ENCODE measurements at places on chromosomes 16 and 17. TPM values are rescaled to one million over a fixed set of nuclear protein-coding genes. Genes with fewer than 3 reads are reported as not detected.

- no peak for DNase-seq
These were observed 2.0 kb downstream of the SOCS3 start for GRCh38 chr17:78357672-78358537.

- DNase-seq, result no peak
These were observed 45.3 kb upstream of the SEC14L1 start for GRCh38 chr17:77095461-77095860.

DNA sequence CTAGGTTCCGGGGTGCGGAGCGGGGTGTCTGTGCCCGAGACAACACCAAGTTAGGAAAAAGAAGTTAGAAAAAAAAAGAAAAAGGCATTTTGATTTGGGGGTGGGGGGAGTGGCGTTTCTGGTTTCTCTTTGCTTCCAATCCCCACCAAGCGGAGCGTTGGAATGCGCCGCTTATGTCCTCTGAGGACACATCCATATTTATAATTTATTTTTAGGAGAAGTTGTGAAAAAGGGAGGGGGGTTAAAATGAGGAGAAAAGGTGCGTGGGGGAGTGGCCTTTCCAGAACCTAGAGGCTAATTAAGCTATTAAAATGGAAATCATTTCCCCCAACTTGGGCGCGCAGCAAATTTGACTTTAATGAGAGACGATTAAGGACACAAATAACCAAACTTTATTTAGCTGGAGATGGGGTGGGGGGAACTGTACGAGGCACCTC is 232.1 kb downstream of the MRTFB start:
- no peak for DNase-seq

- no peak for DNase-seq
These were observed 146.7 kb downstream of the RAB11FIP4 start for GRCh38 chr17:31538080-31538762.

DNA sequence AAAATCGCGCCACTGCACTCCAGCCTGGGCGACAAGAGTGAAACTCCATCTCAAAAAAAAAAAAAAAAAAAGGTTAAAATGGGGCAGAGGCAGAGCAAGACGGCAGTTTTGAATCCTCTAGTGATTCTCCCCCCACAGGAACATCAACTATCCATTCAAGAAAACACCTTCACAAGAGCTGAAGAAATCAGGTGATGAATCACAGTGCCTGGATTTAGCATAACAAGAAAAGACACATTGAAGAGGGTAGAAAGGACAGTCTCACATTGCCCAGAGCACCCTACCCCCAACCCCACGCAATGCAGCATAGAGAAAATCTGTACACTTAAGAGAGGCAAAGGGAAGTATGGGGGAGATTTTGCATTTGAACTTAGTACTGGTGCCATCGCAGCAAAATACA is 28.8 kb upstream of the RNF43 start:
- no peak for DNase-seq

DNA sequence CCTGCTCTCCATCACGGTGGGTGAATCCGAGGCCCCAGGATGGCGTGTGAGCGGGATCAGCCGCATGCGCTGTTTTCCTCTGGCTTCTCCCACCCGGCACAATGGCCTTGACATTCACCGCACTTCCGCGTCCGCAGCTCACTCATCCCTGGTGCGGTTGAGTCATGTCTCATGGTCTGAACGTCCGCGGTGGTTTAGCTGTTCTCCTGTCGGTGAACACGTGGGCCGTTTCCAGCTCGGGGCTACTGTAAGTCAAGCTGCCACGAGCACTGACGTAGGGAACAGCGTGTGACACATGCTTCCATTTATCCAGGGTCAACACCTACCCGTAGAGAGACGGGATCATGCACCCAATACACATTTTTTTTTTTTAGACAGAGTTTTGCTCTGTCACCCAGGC is 15.3 kb upstream of the CACNA1H start:
- no peak for DNase-seq

- DNase-seq, result no peak
These were observed 28.7 kb downstream of the ADGRG5 start for GRCh38 chr16:57571098-57571497.

DNA sequence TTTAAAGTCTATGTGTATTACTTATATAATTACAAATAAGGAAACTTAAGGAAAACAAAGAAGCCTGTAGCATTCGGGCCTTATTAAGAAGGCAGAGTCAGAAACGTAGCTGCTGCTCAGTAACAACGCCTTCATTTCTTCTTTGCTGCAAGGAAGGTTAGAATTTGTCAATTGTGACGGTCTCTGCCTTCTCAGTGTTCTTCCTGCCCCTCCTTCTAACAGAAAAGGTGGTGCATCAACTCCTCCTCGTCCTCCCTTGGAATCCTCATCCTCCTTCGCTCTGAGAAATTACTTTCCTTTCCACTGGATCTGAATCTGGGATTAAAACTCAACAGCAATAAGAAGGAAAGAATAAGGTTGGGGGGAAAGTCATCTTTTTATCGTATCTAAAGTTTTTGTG is 63.0 kb downstream of the VPS53 start:
- no peak for DNase-seq

Gene C1QBP
- 267 TPM for total RNA-seq

Gene TBC1D3K
- not detected for total RNA-seq

Gene NAGS
- 0.65 TPM for total RNA-seq

Gene JPH3
- total RNA-seq, result not detected

Gene PARD6A
- total RNA-seq, result 1.0 TPM

Gene PRDM7
- not detected for total RNA-seq

Gene LRRC46
- 0.52 TPM for total RNA-seq
